ENCODE measurements at places on chromosomes 16 and 17.

- peak; percentile 61 for DNase-seq
Measured at GRCh38 chr17:48054238-48055185, 6.4 kb downstream of the NFE2L1 start.

DNA sequence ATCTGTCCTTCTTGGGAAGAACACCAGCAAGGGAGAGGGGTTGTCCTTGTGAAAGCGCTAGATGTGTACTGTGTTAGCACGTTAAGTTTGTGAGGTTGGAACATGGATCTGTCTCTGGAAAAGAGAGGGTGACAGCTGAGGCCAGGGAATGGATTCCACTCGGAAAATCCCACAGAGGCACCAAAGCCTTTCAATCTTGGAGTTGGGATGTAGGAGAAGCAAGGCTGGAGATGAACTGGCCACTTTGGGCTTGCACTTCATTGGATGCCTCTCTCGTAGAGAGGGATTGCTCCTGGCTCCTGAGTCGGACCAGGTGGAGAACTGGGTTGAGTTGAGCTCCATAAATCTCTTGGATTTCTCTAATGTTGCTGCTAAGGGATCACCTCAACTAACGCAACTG, 67.2 kb downstream of the CCDC182 start:
- DNase-seq = no peak

DNA sequence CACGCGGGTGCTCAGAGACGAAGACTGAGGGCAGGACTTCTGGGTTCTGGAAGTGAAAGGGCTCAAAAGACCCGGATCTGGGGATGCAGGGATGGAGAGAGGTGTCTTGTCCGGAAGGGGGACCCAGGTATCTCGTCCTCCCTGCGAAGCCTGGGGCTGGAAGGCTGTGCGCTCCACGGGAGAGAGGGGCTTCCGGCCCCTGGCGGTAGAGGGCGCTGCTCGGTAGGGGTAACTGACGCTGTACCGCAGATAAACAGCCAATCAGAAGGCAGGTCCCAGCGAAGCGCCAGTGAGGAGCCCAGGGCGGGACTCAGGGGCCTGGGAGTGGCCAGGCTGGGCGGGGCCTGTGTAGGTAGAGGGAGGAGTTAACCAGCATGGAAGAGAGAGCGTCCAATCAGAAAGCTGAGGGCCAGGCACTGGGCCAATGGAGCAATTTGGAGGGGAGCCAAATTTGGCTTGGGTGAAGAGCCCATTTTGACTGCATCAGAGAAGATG, 804 bp downstream of the TGFB1I1 start:
- DNase-seq = peak; percentile 89

GRCh38 chr16:89037261-89038152, 56.1 kb upstream of the ACSF3 start:
- peak; percentile 64 for DNase-seq

GRCh38 chr17:17985153-17985552, 12.5 kb downstream of the DRC3 start:
- DNase-seq = no peak

GRCh38 chr16:66270333-66270927, 96.1 kb upstream of the CDH5 start:
- DNase-seq = peak; percentile 84

GRCh38 chr17:66301367-66301863, 998 bp upstream of the PRKCA start:
- no peak for DNase-seq

DNA sequence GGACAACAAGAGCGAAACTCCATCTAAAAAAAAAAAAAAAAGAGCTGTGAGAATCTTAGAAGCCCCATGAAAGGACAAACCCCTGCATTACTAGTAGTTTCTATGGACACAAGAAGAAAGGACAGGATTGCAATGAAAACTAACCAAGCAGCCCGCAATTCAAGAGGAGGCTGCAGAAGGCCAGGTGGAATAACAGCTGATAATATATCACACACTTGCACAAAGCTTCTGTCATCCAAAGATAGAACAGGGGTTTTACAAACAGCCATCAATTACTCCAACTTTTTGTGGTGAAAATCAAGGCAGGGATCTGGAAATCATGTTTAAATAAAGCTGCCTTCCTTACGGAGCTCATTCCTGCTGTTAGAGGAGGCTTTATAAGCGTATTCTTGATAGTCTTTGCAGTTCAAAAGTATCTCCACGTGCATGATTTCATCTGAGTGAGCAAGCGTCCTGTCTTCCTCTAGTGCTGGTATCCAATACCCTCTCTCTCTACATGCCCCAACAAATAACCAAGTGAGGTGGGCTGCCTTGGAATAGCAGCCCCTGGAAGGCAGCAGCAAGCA, 23.1 kb upstream of the TMEM94 start:
- no peak for DNase-seq

GRCh38 chr16:22300427-22301071, 3.3 kb downstream of the POLR3E start:
- DNase-seq = peak; percentile 72

DNA sequence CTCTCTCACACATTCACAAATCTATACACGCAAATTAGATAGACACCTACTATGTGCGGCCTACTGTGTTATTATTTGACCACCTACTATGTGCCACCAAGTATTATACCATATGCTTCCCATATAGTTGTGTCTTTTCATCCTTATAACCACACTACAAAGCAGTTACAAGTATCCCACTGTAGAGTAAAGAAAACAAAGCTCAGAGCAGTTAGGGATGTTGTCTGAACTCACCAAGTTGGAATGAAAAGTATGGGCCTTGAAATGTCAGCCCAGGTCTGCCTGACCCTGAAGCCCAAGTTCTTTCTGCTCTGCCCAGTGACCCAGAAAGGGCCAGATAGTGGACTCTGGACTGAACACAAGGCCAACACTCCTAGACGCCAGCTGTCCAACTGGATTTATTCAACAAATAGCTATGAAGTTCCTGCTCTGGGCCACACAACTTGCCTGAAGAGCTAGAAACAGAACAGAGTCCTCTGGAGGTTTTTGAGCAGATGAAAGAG, 8.5 kb downstream of the KRT37 start:
- DNase-seq = peak; percentile 78

GRCh38 chr17:31715446-31715845, 143.6 kb downstream of the COPRS start:
- no peak for DNase-seq

- DNase-seq = peak; percentile 70
Measured at GRCh38 chr17:11986942-11987329, 10.3 kb downstream of the ZNF18 start.

- no peak for DNase-seq
Measured at GRCh38 chr16:7997966-7998365, 592.3 kb downstream of the TMEM114 start.

GRCh38 chr17:41741709-41742108, 7.3 kb upstream of the HAP1 start:
- DNase-seq = no peak

- DNase-seq = no peak
Measured at GRCh38 chr17:44083250-44083849, 12.8 kb downstream of the G6PC3 start.

- peak; percentile 2 for DNase-seq
Measured at GRCh38 chr16:6725634-6726331, 606.9 kb upstream of the RBFOX1 start.

- no peak for DNase-seq
Measured at GRCh38 chr16:89112377-89113151, 18.9 kb downstream of the ACSF3 start.

GRCh38 chr17:80795090-80795580, 196.5 kb upstream of the CHMP6 start:
- DNase-seq = no peak

DNA sequence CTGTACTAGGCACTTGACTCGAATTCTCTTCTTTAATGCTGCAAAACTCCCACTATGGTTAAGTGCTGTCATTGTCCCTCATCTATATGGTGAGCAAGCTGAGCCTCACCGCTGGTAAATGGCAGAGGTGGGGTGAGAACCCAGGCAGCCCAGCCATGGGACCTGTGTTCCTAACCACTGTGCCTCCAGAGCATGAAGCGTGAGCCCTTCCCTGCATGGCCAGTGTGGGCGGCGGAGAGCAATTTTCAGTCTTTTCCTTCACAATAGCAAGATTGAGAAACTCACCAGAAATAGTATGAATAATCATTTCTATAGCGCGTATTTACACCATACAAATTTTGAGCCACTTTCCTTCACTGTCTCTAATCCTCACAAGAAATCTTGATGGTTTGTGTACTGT, 9.2 kb downstream of the BFAR start:
- no peak for DNase-seq

GRCh38 chr17:82444284-82444893, 6.2 kb downstream of the CYBC1 start:
- DNase-seq = no peak

- DNase-seq = no peak
Measured at GRCh38 chr17:63542942-63543821, 7.1 kb upstream of the DCAF7 start.

GRCh38 chr17:36475346-36475970, 11.0 kb upstream of the ZNHIT3 start:
- no peak for DNase-seq

DNA sequence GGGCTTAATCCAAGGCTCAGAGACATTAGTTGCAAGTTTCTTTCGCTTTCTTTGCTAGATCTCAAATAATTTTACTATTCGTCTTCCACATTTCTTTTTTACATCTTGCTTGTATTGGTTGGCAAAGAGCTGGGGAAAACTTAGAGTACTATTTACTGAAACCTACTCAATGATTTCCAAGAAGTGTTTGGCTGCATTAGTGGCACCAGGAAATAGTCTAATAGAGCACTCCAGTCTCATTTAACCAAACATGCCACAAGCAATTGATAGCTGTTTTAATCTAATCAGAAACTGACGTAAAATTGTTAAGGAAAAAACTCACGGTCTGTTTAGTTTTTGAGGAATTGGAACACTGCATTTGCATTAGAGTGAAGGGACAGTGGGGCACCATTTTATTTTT, 29.0 kb downstream of the NUP93 start:
- DNase-seq = no peak

- no peak for DNase-seq
Measured at GRCh38 chr17:163514-164098, 17.8 kb downstream of the DOC2B start.

DNA sequence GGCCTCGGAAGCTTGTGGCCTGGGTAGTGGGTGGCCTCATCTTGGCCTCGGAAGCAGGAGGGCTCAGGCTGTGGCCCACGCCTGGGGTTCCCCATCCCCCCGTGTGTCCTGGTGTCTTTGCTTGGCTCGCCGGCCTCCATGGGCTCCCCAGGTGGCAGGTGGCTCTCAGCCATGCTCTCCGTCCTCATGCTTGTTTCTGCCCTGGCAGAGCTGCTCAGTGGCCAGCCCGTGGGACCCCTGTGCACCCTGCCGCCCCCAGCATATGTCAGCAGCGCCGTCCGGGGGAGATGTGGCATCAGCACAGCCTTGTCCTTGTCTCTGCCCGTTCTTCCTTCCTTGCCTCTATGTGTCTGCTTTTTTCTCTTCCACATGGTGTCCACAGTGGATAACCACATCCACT, 38.5 kb downstream of the TBCD start:
- DNase-seq = no peak

DNA sequence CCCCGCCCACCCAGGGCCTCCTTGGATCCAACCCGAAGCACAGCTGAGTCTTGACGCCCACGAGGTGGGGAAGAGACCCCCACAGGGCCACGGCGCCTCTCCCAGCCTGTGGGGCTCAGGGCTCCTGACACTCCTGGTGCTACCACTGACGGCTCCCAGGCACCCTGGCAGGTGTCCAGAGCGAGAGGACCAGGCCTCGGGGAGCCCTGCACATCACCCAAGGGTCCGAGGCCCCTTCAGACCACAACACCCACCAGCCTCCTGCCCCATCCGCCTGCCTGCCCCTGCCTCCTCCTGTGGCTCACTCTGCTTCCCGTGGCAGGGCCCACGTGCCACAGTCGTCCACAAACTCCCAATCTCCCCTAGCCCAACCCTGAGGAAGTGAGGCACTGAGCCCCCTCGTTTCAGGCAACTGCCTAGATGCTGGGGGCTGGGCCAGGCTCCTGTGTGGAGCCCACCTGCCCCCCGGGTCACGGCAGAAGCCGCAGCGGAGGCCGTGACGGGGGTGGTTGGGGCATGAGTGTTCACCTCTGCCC, 28.3 kb upstream of the AATK start:
- DNase-seq = no peak

DNA sequence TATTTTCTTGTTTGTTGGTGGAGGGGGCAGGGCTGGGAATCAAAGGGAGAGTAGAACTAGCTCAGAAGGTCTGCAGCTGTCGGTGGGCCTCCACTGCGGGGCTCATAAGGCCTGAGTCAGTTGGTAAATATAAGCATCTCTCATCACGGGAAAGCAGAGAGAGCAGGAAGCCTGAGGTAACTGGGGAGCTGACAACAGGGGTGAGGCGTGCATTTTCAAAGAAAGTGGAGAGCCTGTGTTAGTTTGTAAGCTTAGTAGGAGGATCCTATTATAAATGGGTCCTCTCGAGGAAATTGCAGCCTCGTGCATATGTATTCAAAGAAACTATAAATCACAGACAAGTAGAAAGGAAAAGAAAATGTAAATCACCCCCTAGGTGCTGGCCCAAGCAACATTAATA, 221.0 kb upstream of the CDH13 start:
- no peak for DNase-seq

GRCh38 chr17:20613905-20614304, 34.4 kb downstream of the CDRT15L2 start:
- DNase-seq = no peak

GRCh38 chr16:1326946-1327618, 6.4 kb upstream of the BAIAP3 start:
- no peak for DNase-seq

DNA sequence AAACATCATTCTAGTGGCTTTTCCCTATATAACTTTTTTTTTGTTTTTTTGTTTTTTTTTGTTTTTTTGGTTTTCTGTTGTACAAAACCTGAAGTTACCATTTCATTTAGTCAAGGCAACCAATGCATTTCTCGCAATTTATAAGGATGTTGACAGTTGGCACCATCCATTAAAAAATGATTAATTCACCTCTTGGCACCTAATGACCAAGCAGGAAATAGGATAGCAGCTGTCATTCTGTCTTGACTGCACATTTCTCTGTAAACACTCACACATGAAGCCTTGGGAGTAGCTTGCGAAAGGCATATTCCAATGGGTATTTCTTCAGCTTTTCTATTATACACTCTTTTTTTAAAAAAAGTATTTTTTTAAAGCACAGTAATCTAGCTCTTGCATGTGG, 77.5 kb downstream of the SYCE1L start:
- DNase-seq = no peak

Data from adipocyte (in vitro differentiated cells).